Activated T-helper 1 cell treated with anti-CD3 and anti-CD28 coated beads, Interleukin-12 subunit alpha, Interleukin-12 subunit beta, Interleukin-2, Interleukin-4 antibody, amounts not matched to agents 30 ng/mL and 10 ng/mL and 1 ng/mL, durations not matched to agents 14 hours and 24 hours and 36 hours (primary cell): ENCODE measurements at places on chromosomes 1 and 21. TPM values are rescaled to one million over a fixed set of nuclear protein-coding genes. Genes with fewer than 3 reads are reported as not detected.

DNA sequence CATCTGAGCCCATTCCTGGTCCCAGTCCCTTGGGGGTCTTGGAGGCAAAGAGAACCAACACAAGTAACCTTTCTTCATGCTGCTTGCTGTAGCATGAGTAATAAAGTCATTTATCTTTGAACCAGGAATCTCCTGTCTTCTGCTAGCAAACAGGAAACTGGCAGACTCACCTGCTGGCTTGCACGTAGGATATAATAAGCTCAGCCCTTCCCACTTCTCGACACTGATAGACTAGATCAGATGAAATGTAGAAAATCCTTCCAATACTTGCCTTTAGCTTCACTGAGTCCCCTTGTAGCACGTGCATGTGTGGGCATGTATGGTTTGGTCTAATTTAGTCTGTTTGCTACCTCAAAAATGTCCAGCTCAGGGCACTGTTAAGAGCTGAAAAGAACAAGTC is 6.5 kb upstream of the TFF2 start:
- peaks cover 7% of the 10 kb centered on the region for H3K36me3 ChIP-seq
- no peaks in the 10 kb centered on the region for H3K4me1 ChIP-seq
- no peak for DNase-seq
- H3K27ac ChIP-seq = no peak overlapping the region
- no peak overlapping the region for H3K4me3 ChIP-seq

DNA sequence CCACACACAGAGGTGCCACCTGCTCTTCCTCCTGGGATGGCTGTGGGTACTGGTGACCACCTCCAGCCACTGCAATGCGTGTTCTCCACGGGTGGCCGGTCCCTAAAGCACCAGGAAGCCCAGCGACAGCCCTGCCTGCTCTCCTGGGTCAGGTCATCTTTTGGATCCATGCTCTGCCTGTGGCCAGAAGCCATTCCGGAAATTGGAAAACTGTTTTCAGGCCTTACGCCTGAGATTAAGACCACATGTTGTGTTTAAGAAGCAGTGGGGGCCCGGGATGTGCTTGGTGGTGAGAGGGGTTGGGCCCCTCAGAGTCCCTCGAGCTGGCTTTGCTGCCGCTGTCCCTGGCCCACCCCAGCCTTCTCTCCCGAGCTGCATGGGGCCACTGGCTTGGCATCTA is 150.8 kb downstream of the PEX14 start:
- no peak for DNase-seq
- peaks cover 1% of the 10 kb centered on the region for H3K36me3 ChIP-seq
- H3K27ac ChIP-seq = no peak overlapping the region
- no peaks in the 10 kb centered on the region for H3K4me1 ChIP-seq

- DNase-seq = no peak
- H3K27me3 ChIP-seq = peaks cover 29% of the 10 kb centered on the region
Observed at GRCh38 chr21:45020629-45021427, 53.6 kb upstream of the ADARB1 start.

- no peaks in the 10 kb centered on the region for H3K27me3 ChIP-seq
- H3K27ac ChIP-seq = no peak overlapping the region
- H3K4me1 ChIP-seq = no peaks in the 10 kb centered on the region
- H3K36me3 ChIP-seq = no peaks in the 10 kb centered on the region
Observed at GRCh38 chr1:58058323-58058722, 488.2 kb downstream of the OMA1 start.

- peaks cover 3% of the 10 kb centered on the region for H3K27me3 ChIP-seq
- no peak for DNase-seq
- H3K36me3 ChIP-seq = no peaks in the 10 kb centered on the region
Observed at GRCh38 chr1:89512996-89513720, 11.5 kb upstream of the LRRC8B start.

The COL16A1 gene
- not detected in 2 replicates for total RNA-seq

The ALX3 gene
- not detected in 2 replicates for total RNA-seq

The AQP10 gene
- total RNA-seq = not detected in 2 replicates

The EPHB2 gene
- total RNA-seq = not detected in 2 replicates
